Nucleus accumbens (tissue), 56 donors: ENCODE measurements at places on chromosomes 16 and 17.
A peak's percentile ranks its signal among the peaks of the same experiment; 100 is the strongest.

DNA sequence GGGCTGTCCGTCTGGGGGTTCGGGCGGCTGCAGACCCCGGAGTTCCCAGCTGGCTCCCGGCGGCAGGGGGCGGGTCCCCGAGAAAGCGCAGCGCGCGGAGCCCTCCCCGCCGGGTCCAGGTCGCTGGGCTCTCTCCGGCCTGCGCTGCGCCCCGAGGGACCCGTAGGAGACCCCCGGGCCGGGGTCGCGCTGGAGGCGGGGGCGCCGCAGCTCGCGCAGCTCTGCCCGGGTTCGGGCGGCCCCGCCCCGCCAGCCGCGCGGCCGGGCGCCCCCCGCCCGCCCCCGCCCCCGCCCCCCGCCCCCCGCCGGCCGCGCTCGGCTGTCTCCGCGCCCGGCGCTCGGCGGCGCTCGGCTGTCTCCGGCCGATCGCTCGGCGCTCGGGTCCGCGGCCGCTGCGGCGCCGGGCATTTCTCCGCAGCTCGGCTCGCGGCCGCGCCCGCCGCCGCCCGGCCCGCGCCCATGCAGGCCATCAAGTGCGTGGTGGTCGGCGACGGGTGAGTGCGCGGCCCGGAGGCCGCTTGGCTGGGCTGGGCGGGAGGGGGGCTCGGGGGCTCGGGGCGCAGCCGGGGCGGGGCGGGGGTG is at the start of gene RAC3:
Gene RAC3, plus strand, starts transcription at position 376 of the 582 bp plus-strand sequence. Its CDS starts 84 bp downstream, at position 460.
- no peak for DNase-seq

- DNase-seq, result peak; percentile 40
Measured at GRCh38 chr16:19885451-19886072, 914 bp upstream of the GPRC5B start.

DNA sequence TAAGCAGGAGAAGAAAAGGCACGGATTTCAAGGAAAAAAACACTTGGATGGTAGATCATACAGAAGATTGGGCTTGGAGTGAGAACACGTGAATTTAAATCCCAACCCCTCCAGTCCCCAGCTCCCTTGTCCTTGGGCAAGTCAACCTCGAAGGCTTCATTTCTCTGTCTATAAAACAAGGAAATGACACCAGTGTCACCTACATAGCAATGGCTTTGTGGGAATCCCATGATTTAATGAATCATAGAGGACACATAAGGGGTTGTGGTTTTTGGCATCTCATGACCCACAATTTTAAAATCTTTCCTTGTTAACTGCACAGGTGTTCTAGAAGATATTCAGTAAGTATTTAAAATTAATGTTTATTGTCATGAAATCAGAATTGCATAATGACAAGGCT is 8.2 kb upstream of the CCL2 start:
- no peak for DNase-seq

DNA sequence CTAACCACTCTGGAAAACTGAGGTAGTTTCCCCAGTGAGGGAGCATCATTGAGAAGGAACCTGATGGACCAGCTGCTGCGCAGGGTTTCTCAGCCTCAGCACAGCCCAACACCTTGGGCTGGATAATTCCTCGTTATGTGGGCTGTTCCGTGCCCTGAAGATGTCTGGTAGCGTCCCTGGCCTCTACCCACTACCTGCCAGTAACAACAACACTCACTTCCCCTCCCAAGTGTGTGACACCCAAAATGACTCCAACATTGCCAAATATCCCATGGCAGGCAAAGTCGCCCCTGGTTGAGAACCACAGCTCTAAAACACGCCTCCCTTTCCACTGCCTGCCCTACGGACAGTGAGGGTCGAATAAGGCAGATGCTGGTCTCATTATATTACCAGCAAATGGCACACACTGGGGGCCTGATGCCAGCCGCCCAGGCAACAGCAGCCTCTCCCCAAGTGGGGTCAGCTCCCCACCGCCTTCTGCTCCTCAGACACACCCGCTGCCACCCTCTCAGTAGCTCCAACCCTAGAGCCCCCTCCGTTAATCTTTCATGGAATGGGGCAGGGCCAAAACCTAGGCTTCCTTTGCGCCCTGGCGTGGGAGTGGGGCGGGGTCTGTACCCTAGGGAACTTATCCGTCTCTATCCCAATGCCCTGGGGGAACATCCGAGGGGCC is 1.0 kb downstream of the RHBDF2 start:
- no peak for DNase-seq

GRCh38 chr16:57623251-57624043 is 5.0 kb upstream of the ADGRG1 start:
- peak; percentile 55 for DNase-seq

DNA sequence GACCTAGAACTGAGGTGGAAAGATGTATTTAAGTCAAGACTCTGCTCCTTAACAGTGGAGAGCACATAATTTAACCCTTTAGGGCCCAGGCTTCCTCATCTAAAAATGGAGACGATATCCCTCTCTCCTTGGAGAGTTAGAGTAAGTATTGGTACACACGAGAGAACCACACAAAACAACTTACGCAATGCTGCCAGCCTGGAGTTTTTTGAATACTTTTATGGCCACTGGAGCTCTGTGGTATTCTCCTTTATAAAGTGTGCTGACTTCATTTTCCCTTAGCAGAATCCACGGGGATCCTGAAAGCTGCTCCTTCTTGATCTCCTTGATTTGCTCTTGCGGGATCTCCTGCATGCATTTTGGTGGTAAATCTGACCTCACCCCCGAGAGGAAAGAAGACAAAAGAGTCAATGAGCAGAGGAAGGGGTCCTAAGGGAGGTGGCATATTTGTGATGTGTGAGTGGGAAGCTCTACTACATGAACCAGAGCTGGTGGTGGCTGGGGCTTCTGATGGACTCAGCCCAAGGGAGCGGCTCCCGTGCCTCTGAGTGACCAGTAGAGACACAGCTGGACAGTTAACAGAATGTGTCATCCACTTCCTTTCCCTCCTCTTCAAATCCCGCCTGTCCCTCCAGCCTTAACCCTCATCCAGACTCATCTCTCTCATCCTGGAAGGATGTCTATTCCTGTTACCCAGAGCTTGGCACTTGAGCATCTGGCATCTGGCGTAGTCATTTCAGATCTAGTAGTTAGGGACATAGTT is 9.4 kb downstream of the MLKL start:
- no peak for DNase-seq

- DNase-seq, result peak; percentile 57
Measured at GRCh38 chr16:11669380-11670146, 1.3 kb downstream of the SNN start.

GRCh38 chr17:57481910-57482391 is 225.6 kb downstream of the MSI2 start:
- no peak for DNase-seq

- DNase-seq, result no peak
Measured at GRCh38 chr17:77254951-77255825, 114.4 kb downstream of the SEC14L1 start.

DNA sequence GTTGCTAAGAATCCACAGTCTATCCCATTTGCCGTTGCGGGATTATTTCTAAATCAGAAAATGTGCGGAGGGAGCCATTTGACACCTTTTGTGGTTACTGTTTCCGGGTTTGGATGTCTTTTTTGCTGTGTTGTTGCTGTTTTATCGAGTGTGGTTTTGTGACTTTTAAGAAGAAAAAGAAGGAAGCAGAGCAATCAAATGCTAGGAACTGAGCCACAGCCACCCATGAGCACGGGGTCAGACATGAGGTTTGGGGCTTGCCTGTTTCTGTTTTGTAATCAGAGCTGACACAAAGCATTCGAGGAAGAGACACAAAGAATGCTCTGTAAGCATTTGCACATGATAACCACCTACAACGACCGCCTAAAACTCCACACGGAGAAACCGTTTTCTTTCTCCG is 53.1 kb upstream of the CHMP6 start:
- no peak for DNase-seq

- DNase-seq, result no peak
Measured at GRCh38 chr16:22126037-22126558, 33.8 kb downstream of the VWA3A start.

DNA sequence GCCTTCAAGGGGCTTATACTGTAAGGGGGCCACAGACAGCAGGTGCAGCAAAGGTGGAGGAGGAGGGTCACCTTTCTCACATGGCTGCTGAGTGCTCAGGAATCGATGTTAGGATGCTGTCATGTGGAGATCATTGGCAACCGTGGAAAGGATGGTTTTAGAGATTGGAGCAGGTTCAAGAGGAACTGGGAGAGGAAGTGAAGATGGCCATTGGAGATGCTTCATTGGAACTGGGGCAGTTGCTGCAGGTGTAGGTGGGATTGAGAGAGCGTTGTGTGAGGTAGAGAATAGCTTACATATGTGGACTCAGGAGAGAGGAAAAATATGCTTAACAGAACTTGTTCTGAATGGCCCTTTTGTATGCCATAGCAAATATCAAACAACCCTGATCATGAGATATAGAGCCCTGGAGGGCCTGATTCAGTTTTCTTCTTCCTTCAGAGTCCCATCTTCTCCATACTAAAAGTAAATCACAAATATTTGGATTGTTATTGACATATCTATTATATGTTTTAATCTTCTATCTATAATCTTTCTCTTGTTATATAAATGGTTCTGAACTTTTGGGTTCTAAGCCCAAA is 40.8 kb downstream of the LDHD start:
- DNase-seq, result no peak

GRCh38 chr17:10624969-10625368 is 32.1 kb downstream of the MYH3 start:
- no peak for DNase-seq

- no peak for DNase-seq
Measured at GRCh38 chr16:74296104-74296431, 546 bp upstream of the PSMD7 start.

DNA sequence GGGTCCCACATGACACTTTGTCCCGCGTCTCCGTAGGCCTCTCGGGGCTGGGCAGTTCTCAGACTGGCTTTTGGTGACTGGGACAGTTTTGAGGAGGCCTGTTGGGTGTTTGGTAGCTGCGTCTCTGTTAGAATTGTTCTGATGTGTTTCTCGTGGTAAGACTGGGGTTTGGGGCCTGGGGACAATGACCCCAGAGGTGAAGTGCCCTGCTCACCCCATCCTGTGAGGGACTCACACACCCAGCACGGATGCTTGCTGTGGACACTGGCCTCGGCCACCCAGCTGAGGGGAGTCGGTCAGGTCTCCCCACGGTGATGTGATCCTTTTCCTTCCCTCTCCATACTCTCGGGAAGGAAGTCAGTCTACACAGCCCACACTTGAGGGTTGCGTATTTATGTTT is 50.3 kb downstream of the METRNL start:
- no peak for DNase-seq

DNA sequence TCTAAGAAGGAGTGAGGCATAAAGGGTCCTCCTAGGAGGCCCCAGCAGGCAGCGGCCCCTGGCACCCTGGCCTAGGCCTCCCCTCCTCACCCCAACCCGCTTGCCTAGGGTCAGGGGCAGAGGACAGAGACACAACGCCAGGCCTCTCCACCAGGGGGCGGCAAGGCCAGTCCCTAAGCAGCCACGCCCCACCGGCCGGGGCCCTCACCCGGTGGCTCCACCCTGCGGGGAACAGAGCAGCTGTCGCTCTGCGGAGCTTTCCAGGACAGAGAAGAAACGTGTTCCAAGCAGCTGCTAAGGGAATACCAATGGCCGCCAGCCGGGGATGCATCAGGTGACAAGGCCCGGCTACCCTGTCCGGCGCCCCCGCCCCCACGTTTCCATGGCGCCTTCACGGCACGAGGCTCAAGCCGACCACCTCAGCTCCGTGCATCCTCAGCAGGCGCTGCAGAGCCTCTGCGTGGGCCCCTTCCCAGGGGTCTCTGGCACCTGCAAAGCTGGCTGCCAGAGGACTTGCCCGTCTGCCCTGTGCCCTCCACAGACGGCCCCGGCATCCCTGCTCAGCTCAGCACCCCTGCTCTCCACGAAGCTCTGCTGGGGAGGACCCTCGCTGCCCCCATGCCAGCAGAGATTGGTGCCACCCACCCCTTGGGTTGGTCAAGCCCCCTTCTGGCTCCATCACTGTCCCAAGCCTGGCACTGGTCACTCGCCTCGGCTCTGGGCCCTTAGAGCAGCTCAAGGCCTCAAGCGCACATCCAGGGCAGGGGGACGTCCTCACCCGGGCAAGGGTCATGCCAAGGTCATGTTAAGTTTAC is 5.6 kb downstream of the ZNF598 start:
- peak; percentile 35 for DNase-seq
